ENCODE measurements at places on chromosomes 3 and 15.

GRCh38 chr15:79440355-79440908, 8.3 kb downstream of the MINAR1 start:
- DNase-seq = no peak

DNA sequence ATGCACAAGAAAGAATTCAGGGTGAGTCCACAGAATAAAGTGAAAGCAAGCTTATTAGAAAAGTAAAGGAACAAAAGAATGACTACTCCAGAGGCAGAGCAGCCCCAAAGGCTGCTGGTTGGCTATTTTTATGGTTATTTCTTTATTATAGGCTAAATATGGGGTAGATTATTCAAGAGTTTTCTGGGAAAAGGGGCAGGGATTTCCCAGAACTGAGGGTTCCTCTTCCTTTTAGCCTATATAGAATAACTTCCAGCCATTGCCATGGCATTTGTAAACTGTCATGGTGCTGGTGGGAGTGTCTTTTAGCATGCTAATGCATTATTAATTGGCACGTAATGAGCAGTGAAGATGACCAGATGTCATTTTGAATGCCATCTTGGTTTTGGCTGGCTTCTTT, 13.6 kb downstream of the GLDN start:
- no peak for DNase-seq

DNA sequence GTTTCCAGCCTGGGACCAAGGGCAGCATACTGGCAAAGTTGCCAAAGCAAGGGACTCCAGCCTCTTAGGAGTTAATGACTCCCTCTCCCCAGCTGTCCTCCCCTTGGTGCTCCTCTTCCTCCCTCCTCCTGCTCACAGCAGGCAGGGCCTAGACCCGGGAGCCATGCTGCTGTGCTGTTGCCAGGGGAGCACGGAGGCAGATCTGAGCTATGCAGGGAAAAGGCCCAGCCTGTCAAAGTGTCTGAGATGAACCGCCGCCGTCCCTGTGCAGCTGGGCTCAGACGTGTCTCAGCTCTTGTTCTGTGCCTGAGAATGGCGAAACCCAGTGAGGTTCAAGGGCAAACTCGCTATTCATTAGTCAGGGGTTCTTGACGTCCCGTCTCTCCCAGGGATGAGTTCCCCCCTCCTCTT, 60.8 kb upstream of the POLG start:
- DNase-seq = no peak

DNA sequence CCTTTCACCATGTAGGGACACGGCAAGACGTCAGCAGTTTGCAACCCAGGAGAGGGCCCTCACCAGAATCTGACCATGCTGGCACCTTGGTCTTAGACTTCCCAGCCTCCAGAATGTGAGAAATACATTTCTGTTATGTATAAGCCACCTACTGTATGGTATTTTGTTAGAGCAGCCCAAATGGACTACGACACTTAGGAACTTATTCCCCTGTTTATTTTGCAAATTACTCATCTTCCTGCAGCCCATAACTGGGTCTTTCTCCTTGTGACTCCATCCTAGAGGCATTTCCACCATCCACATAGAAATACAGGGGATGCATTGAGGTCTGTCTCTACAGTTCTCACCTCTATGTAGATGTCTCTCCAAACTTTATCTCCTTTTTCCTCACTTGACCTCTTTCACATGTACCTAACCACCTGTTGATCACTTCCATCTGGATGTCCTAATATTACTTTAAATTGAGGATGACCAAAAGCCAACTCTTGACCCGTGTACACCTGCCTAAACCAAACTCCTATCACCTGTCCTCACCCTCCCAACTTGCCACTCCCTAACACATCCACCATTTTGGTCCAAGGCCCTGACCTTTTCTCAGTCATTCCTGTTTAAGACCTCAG, 406.0 kb upstream of the WNT5A start:
- no peak for DNase-seq

GRCh38 chr3:13157986-13158385, 84.8 kb upstream of the IQSEC1 start:
- DNase-seq = no peak
